ENCODE measurements at places on chromosomes 7 and 10. TPM values are rescaled to one million over a fixed set of nuclear protein-coding genes. Genes with fewer than 3 reads are reported as not detected.

GRCh38 chr7:2873686-2874551 lies 29.8 kb upstream of the GNA12 start:
- DNase-seq: peak; percentile 67

DNA sequence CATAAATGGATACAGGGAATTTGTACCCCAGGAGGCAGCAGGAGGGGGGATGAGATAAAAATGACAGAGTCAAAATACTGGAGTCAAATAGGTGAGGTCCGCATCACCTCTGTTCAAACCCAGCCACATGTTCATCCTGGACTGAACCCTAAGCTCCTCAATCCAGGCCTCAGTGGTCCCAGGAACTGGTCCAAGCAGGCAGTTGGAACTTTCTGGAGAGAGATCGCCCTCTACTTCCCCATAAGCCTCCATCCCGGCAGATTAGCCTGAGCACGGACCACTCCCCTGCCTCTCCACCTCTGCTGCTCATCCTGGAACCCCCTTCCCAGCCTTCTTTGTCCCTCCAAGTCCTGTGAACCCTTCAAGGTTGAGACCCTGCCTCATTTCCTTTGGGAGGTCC lies 959.7 kb upstream of the ZNF722 start:
- no peak for DNase-seq

- no peak for DNase-seq
Observed at GRCh38 chr10:119427263-119427864, 115.2 kb downstream of the RGS10 start.

DNA sequence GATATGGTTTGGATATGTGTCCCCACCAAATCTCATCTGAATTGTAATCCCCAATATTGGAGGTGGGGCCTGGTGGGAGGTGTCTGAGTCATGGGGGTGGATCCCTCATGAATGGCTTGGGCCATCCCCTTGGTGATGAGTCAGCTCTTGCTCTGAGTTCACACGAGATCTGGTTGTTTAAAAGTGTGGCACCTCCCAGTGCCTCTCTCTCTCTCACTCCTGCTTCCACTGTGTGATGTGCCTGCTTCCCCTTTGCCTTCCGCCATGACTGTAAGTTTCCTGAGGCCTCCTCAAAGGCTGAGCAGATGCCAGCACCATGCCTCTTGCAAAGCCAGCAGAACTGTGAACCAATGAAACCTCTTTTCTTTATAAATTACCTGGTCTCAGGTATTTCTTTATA lies 4.8 kb upstream of the GCK start:
- DNase-seq: no peak

The TMEM178B gene
- 0.11 TPM for total RNA-seq

The ATAD1 gene
- 51.6 TPM for total RNA-seq

- DNase-seq: no peak
Observed at GRCh38 chr7:26549281-26549944, 257.8 kb downstream of the SNX10 start.

- DNase-seq: no peak
Observed at GRCh38 chr7:143172354-143172753, 10.9 kb upstream of the TAS2R39 start.

The CDHR1 gene
- total RNA-seq: 0.21 TPM

- no peak for DNase-seq
Observed at GRCh38 chr7:146670532-146670931, 553.9 kb downstream of the CNTNAP2 start.

DNA sequence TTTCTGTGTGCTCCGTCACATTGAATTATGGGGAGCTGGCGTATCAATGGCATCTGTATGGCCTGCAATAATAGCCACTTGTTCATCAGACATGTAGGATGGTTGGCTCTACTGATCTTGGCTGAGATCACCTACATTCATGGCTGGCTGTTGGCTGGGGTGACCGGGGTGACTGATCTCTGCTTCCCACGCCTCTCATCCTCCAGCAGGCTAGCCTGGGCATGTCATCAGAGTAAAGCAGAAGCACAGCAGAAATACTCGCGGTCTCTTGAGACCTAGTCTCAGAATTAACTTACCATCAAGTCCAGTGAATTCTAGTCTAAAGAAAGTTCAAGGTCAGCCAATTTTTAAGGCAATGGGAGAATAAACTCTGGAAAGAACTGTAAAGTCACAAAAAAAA lies 257.7 kb upstream of the GLI3 start:
- DNase-seq: no peak

The CALML5 gene
- total RNA-seq: not detected

DNA sequence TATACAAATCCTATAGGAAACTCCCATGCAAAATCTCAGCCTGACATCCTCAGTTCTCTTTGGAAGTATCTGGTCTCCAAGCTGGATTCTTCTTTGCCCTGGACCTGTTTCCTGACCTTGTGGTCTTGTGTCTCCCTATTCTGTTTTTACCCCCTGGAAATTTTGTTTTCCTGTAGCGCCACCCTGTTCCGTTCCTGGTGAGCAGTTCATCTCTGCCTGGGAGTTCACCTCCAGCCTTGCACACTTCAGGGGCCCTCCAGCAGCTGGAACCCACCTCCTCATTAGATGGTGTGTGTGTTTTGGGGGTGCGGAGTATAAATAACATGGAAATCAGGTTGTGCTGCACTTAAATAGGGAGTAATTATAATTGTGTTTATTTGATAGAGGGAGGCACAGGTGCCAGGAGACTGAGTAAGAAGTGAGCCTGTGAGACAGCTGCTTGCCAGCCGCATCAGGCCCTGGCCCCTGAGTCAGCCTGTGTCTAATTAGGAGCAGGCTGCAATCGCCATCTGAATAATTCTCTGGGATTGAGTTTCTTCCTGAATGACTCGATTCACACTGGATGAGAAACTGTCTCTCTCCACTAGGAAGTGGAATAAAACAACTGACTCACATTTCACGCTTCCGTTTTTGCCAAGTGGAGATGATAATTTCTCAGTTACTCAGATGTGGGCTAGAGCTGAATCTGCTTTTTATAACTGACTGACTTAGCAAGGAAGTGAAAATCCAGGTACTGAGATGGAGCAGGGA lies 69.4 kb upstream of the HECTD2 start:
- DNase-seq: no peak

The TRPV5 gene
- not detected for total RNA-seq

GRCh38 chr10:46530249-46531186 lies 25.9 kb downstream of the GPRIN2 start:
- DNase-seq: peak; percentile 54

DNA sequence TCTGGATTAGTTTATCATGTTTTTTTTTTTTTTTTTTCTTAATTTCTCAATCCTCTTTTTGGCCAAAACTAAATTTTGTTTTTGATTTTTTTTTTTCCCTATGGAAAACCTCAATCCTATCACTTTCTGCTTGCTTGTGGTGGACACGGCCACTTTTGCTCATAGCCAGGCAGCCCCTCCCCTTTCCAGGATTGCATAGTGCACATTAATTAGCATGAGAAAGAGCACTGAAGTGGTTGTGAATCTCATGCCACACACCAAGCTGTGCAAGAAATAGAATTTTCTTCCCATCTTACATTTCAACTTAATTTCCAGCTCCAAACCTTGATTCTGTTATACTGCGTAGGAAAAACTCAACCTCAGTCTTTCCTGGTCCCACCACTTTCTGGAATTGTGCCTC lies 34.6 kb downstream of the MGAM2 start:
- DNase-seq: no peak

The FAM25A gene
- not detected for total RNA-seq

The CRCP gene
- total RNA-seq: 48.7 TPM

The PRKCQ gene
- total RNA-seq: 1.5 TPM

The LRRD1 gene
- total RNA-seq: not detected

The OR6V1 gene
- total RNA-seq: not detected

The SEMA3A gene
- total RNA-seq: 55.4 TPM

DNA sequence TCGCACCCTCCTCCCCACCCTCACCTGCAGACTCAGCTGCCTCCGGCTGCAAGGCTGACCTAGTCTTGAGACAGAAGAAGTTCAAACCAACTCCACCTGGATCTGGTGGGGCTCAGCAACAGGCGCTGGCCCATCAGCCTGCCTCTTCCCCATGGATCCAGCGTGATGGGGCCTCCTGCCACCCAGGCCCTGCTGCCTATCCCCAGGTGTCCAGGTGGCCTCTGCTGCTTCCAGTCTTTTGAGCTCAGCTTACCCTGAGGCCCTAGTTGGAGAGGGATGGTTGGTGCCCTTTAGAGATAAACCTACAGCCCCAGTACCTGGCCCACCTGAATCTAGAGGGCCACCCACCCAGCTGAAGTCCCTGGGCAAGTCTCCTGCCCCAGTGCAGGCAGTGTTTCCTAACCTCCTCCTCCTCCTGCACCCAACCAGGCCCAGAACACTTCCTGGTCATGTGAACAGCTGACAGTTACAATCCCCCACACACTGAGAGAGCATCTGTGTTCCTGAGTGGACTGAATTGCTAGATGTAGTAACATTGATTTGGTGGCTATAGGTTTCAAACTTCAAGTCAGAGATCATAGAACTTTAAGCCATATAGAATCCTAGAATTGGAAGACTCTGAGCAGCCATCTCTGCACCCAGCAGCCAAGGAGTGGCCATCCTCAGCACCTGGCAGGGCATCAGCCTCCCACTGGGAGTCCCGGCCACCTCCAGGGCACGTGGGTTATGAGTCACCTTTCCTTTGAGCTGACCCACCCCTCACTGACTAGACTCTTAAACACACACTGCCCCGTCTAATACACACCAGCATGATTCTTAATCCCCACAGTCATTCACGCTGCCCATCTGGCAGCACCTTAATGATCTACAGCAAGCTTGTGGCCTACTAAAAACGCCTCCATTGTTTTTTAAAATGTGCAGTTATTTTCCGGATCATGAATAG lies 51.9 kb downstream of the ALOX5 start:
- no peak for DNase-seq

GRCh38 chr7:155369766-155370165 lies 72.1 kb downstream of the INSIG1 start:
- no peak for DNase-seq

The SFXN3 gene
- total RNA-seq: 23.4 TPM

GRCh38 chr10:75432176-75432575 lies 752 bp downstream of the LRMDA start:
- no peak for DNase-seq

The EPHB6 gene
- 2.7 TPM for total RNA-seq

GRCh38 chr10:6068006-6068405 lies 5.8 kb upstream of the IL2RA start:
- DNase-seq: no peak

DNA sequence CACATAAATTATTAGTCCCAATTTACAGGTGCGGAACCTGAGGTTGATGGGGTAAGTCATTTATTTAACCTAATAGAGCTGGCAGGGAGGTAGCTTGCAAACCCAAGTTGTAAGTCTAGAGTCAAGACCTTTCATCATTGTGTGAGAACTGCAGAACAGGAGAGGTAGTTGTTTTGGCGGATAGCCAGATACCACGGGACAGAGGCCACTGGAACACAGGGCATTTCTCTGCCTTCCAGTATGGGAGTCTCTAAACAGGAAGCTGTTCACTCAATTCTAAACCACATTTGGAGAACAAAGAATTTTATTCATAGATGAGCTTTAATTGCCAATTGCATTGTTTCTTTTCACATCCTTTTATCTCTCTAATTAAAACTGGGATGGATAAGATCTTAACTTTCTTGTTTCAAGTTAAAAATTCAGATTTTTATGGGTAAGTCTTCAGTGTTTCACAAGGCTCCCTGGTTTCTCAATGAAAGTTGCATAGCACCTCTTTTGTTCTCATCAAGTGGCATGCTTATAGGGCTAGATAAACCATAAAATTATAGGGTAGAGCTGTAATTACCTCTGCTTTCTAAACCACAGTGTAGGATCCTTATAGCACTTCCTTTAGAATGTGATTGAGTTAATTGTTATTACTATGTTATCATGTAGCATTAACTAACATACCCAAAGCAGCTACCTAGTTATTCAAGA lies 489.0 kb downstream of the GATA3 start:
- no peak for DNase-seq

DNA sequence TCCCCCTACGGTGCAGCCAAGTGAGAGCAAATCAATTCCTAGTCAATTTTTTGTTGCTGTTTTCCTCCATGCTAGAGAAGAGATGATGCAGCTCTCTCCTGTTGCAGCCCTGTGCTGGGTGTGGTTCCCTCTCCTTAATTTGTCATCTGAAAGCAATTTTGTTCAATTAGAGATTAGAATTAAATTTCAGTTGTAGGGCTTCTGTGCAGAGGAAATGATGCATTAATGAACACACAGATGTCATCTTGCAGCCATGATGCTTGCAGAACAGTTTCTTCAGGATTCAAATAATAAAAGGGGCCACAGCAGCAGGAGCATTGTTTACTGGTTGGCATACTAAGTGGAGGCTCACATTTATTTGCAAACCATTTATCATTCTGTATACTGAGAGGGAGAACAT lies 266.0 kb downstream of the AUTS2 start:
- no peak for DNase-seq

The GJD4 gene
- not detected for total RNA-seq

The NFKB2 gene
- total RNA-seq: 35.1 TPM

The NUTM2E gene
- total RNA-seq: 0.14 TPM

DNA sequence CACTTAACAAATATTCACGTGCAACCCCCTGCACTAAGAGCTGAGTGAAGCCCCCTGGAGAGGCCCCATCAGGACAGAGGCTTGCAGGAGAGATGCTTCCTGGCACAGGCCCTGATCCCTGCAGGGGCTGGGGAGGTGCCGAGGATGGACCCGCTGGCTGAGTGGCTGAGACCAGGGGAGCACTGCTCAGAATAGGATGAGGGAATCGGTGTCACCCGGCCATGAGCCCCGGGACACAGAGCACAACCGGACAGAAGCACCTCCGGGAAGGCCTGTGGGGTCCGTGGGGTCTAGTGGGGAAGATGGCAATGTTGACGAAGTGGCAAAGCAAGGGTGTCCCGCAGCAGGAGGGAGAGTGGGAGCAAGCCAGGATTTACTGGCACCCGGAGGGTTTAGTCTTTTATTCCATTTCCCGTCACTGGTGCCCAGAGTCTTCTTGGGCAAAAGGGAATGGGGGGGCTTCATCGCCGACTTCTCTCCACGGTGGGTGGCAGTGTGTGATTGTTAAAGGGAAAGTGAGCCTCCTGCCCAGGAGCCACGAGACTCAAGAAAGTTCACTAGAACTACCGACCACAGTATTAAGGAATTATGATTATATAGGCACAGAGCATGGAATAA lies 140.7 kb downstream of the ADARB2 start:
- DNase-seq: no peak

GRCh38 chr7:159207951-159208350 lies 63.3 kb upstream of the VIPR2 start:
- DNase-seq: no peak

DNA sequence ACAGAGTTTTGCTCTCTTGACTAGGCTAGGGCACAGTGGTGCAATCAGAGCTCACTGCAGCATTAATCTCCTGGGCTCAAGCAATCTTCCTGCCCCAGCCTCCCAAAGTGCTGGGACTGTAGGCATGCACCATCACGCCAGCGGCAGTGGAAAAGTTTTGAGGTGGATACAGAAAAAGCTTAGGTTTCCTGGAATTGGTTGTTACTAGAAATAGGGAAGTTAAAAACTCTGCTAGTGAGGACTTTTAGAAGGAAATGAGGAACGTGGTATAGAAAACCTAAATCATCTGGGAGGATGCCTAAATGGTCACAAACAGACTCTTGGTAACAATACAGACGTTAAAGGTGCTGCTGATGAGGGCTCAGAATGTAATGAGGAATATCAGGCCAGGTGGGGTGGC lies 10.9 kb upstream of the SNX8 start:
- no peak for DNase-seq

The MLXIPL gene
- 15.6 TPM for total RNA-seq

DNA sequence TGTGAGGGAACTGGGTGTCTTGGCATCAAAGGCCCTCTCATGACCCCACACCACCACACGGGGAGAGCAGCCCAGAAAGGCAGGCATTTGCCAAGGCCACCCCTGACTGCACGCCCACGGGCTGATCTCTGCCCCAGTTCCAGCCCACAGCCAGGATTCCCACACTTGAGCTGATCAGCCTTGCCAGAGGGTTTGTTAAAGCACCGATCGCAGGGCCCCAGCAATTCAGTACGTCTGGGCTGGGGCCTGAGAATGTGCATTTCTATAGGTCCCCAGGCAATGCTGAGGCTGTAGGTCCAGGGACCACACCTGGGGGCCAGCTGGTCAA lies 103.9 kb downstream of the TNS3 start:
- DNase-seq: no peak
